ENCODE measurements at places on chromosomes 12 and 14. TPM values are rescaled to one million over a fixed set of nuclear protein-coding genes. Genes with fewer than 3 reads are reported as not detected.
A peak's percentile ranks its signal among the peaks of the same experiment; 100 is the strongest.

GRCh38 chr12:73656375-73656774 is 881.3 kb upstream of the ATXN7L3B start:
- DNase-seq = no peak
- H3K4me3 ChIP-seq = no peak overlapping the region
- no peak overlapping the region for H3K27ac ChIP-seq
- H3K36me3 ChIP-seq = peaks cover 3% of the 10 kb centered on the region

DNA sequence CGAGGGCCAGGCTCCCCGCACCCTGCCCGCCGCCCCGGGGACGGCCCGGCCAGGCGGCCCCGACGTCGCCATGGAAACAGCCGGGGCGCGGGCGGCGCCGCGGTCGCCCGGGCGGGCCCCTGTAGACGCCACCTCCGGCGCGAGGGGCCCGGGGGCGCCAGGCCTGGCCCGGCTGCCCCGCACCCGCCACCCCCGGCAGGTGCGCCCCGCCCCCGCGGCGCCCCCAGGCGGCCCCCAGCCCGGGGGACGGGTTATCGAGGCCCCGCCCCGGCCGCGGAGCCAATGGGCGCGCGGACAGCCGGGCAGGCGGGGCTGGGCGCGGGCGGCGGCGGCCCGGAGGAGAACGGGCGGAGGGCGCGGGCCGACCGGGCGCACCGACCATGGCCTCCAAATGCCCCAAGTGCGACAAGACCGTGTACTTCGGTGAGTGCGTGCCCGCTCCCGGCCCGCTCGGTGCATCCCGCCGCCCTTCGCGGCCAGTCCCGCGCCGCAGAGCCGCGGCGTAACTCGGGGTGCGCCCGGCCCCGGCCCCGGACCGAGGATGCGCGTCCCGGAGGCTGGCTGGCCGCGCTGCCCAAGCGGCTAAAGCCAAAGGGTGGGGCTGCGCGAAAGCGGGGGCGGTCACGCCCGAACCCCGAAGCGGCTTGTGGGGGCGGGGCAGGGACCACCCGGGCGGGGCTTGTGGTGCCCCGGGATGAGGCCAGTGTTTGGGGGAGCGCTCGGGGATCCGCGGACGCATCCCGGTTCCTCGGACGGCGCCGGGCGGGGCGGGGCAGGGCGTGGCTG is at the start of gene CRIP2:
Gene CRIP2 (plus strand): TSS at position 339 of the 786 bp plus-strand sequence. CDS start 42 bp downstream, at position 381.
- no peaks in the 10 kb centered on the region for H3K4me1 ChIP-seq
- DNase-seq = peak; percentile 53
- H3K27ac ChIP-seq = no peak within 1 kb of the TSS
- H3K27me3 ChIP-seq = peaks cover 11% of the 10 kb centered on the region
- peak within 1 kb of the TSS; percentile 64 for H3K4me3 ChIP-seq
- H3K36me3 ChIP-seq = peaks cover 1% of the 10 kb centered on the region

The ADCY6 gene
- total RNA-seq = 128 TPM

- no peak overlapping the region for H3K4me3 ChIP-seq
- peaks cover 8% of the 10 kb centered on the region for H3K4me1 ChIP-seq
- no peak for DNase-seq
- H3K27ac ChIP-seq = no peak overlapping the region
- peaks cover 5% of the 10 kb centered on the region for H3K36me3 ChIP-seq
These were observed 123.3 kb downstream of the CEP83 start for GRCh38 chr12:94336211-94336925.

The MUCL1 gene
- total RNA-seq = not detected

- peaks cover 2% of the 10 kb centered on the region for H3K36me3 ChIP-seq
- H3K4me3 ChIP-seq = peak overlapping the region; percentile 96
- H3K27me3 ChIP-seq = no peaks in the 10 kb centered on the region
- H3K4me1 ChIP-seq = peaks cover 45% of the 10 kb centered on the region
- H3K27ac ChIP-seq = peak overlapping the region; percentile 90
- no peak for DNase-seq
These were observed 1.0 kb upstream of the KDM2B start for GRCh38 chr12:121581686-121582429.

DNA sequence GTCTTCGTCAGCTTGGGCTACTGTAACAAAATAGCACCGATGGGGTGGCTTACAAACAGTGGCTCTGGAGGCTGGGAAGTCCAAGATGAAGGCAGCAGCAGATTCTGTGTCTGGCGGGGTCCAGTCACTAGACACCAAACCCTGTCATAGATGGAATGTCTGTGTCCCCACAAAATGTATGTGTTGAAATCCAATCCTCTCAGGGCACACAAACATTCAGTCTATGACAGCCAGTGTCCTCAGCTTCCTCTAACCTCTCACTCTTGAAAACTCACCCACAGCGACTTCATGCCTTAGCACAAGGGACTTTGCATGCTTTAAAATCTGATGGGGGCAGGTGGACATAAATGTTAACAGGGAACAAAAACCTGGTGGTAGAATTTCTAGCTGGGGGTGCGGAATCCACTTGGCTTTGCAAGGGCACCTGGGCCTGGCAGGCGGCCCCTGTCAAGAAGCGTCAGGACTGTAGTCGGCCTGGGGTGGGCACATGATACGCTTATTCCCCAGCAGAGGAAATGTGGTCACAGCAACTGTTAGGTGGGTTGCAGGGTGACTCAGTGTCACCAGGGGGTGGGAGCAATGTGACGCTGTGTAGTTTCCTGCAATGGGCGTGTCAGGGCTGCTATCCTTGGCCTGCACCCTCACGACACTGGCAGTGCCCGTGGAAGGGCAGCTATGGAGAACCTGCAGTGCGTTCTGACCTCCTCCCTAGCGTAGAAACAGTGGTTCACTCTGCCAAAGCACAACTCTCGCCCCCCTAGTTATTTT is 17.7 kb downstream of the RIN3 start:
- H3K36me3 ChIP-seq = no peaks in the 10 kb centered on the region
- H3K27me3 ChIP-seq = no peaks in the 10 kb centered on the region
- H3K27ac ChIP-seq = no peak overlapping the region
- H3K4me1 ChIP-seq = peaks cover 4% of the 10 kb centered on the region
- H3K4me3 ChIP-seq = no peak overlapping the region

- peaks cover 4% of the 10 kb centered on the region for H3K36me3 ChIP-seq
- DNase-seq = no peak
- peaks cover 6% of the 10 kb centered on the region for H3K27me3 ChIP-seq
- H3K4me1 ChIP-seq = peaks cover 15% of the 10 kb centered on the region
- H3K4me3 ChIP-seq = peak overlapping the region; percentile 58
- H3K27ac ChIP-seq = no peak overlapping the region
These were observed 1.6 kb downstream of the RHOF start for GRCh38 chr12:121791671-121792551.

- H3K4me3 ChIP-seq = no peak overlapping the region
- peaks cover 2% of the 10 kb centered on the region for H3K4me1 ChIP-seq
- peaks cover 3% of the 10 kb centered on the region for H3K27me3 ChIP-seq
- DNase-seq = no peak
- H3K27ac ChIP-seq = no peak overlapping the region
These were observed 61.3 kb downstream of the SCARB1 start for GRCh38 chr12:124802361-124802760.

- H3K4me1 ChIP-seq = peaks cover 32% of the 10 kb centered on the region
- H3K4me3 ChIP-seq = no peak overlapping the region
- no peaks in the 10 kb centered on the region for H3K27me3 ChIP-seq
These were observed 27.8 kb downstream of the AACS start for GRCh38 chr12:125092872-125093680.

- DNase-seq = no peak
- H3K36me3 ChIP-seq = no peaks in the 10 kb centered on the region
- no peak overlapping the region for H3K27ac ChIP-seq
- H3K4me1 ChIP-seq = no peaks in the 10 kb centered on the region
- H3K4me3 ChIP-seq = no peak overlapping the region
These were observed 25.2 kb upstream of the OAS1 start for GRCh38 chr12:112881602-112882001.

GRCh38 chr12:8609061-8609570 is 3.5 kb downstream of the AICDA start:
- H3K27ac ChIP-seq = no peak overlapping the region
- no peaks in the 10 kb centered on the region for H3K36me3 ChIP-seq
- H3K4me3 ChIP-seq = no peak overlapping the region
- H3K27me3 ChIP-seq = peaks cover 44% of the 10 kb centered on the region
- H3K4me1 ChIP-seq = no peaks in the 10 kb centered on the region

The SLC22A17 gene
- 26.2 TPM for total RNA-seq

- H3K27ac ChIP-seq = no peak overlapping the region
- H3K4me1 ChIP-seq = peaks cover 10% of the 10 kb centered on the region
- H3K36me3 ChIP-seq = no peaks in the 10 kb centered on the region
- H3K4me3 ChIP-seq = no peak overlapping the region
- H3K27me3 ChIP-seq = no peaks in the 10 kb centered on the region
These were observed 5.2 kb upstream of the HSP90B1 start for GRCh38 chr12:103924761-103925641.

- H3K27me3 ChIP-seq = no peaks in the 10 kb centered on the region
- peaks cover 2% of the 10 kb centered on the region for H3K4me1 ChIP-seq
- peaks cover 3% of the 10 kb centered on the region for H3K36me3 ChIP-seq
- no peak for DNase-seq
- H3K4me3 ChIP-seq = no peak overlapping the region
- no peak overlapping the region for H3K27ac ChIP-seq
These were observed 126.7 kb upstream of the RFLNA start for GRCh38 chr12:124168016-124168786.

DNA sequence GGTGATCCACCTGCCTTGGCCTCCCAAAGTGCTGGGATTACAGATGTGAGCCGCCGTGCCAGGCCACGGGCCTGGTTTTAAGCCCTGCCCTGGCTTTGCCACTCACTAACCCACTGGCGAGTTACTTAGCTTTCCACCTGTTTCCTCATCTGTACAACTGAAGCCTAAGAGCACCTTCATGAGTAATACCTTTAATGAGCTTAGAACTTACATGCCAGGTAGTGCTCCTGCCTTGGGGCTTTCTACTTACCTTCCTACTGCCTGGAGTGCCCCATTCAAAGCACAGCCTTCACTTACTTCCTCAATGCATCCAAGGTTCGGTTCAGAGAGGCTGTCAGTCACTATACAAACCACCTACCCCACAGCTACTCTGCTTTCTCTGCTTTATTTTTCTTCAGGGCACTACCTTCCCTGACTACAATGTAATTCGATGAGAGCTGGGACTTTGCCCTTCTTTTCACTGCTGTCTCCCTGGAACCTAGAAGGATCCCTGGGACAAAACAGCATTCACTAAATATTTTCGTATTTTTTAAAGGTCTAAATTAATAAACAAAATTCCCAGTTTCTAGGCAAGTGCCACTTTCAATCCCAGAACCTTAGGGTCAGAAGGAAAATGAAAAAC is 13.8 kb downstream of the ZCCHC8 start:
- no peak overlapping the region for H3K4me3 ChIP-seq
- H3K27me3 ChIP-seq = no peaks in the 10 kb centered on the region
- peaks cover 7% of the 10 kb centered on the region for H3K4me1 ChIP-seq
- H3K27ac ChIP-seq = peak overlapping the region; percentile 83

- no peaks in the 10 kb centered on the region for H3K4me1 ChIP-seq
- peak; percentile 15 for DNase-seq
- no peak overlapping the region for H3K27ac ChIP-seq
- no peak overlapping the region for H3K4me3 ChIP-seq
- no peaks in the 10 kb centered on the region for H3K36me3 ChIP-seq
- no peaks in the 10 kb centered on the region for H3K27me3 ChIP-seq
These were observed 49.1 kb upstream of the RNU6-8 start for GRCh38 chr14:32252030-32252670.

DNA sequence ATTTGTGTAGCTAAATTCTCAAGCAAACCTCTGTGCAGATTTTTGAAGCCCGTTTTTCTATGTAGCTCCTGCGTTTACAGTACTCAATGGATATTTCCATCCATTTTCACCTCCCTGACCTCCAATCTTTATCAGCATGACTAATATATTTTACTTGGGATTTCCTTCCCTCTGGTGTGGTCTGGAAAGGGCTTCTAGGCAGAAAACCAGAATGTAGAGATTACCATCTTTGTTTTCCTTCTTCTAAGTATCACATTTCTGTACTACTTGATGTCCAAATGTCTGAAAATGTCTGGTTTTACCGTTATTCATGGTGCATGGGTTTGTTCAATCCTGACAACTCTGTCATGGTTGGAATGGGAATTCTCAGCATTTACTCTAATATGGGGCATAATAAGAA is 907.6 kb upstream of the FLRT2 start:
- H3K27me3 ChIP-seq = no peaks in the 10 kb centered on the region
- H3K27ac ChIP-seq = no peak overlapping the region

- no peak for DNase-seq
- no peak overlapping the region for H3K27ac ChIP-seq
- H3K4me1 ChIP-seq = peaks cover 9% of the 10 kb centered on the region
- H3K27me3 ChIP-seq = peaks cover 23% of the 10 kb centered on the region
- no peak overlapping the region for H3K4me3 ChIP-seq
- no peaks in the 10 kb centered on the region for H3K36me3 ChIP-seq
These were observed 5.2 kb upstream of the FOS start for GRCh38 chr14:75273272-75274049.

DNA sequence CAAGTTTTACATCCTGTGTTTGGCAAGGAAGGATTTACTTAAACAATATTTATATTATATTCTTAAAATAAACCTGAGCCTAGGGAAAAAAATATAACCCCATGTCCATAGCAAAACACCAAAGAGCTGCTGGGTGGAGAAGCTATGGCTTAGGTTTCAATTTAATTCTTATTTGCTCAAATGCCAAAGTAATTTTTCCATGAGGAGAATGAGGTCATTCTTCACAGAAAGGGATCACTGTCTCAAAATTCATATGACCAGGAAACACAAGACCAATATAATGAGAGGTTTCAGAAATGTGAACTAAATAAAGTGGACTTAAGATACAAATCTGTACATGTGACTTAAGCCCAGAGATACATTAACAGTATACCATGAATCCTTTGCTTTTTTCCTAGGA is 195.0 kb downstream of the PHLDA1 start:
- H3K4me3 ChIP-seq = no peak overlapping the region
- H3K27ac ChIP-seq = no peak overlapping the region
- no peaks in the 10 kb centered on the region for H3K27me3 ChIP-seq
- H3K4me1 ChIP-seq = peaks cover 1% of the 10 kb centered on the region
- DNase-seq = no peak

The IKZF4 gene
- 20.6 TPM for total RNA-seq

GRCh38 chr12:38788106-38788505 is 117.3 kb downstream of the CPNE8 start:
- no peaks in the 10 kb centered on the region for H3K27me3 ChIP-seq
- H3K36me3 ChIP-seq = no peaks in the 10 kb centered on the region
- DNase-seq = no peak
- H3K27ac ChIP-seq = no peak overlapping the region

GRCh38 chr14:75426332-75427125 is 1.3 kb upstream of the JDP2 start:
- DNase-seq = no peak
- peak overlapping the region; percentile 67 for H3K4me3 ChIP-seq
- H3K4me1 ChIP-seq = peaks cover 7% of the 10 kb centered on the region
- peaks cover 44% of the 10 kb centered on the region for H3K27me3 ChIP-seq
- H3K36me3 ChIP-seq = no peaks in the 10 kb centered on the region
- peak overlapping the region; percentile 29 for H3K27ac ChIP-seq
